ENCODE measurements at places on chromosomes 7 and 10.

DNA sequence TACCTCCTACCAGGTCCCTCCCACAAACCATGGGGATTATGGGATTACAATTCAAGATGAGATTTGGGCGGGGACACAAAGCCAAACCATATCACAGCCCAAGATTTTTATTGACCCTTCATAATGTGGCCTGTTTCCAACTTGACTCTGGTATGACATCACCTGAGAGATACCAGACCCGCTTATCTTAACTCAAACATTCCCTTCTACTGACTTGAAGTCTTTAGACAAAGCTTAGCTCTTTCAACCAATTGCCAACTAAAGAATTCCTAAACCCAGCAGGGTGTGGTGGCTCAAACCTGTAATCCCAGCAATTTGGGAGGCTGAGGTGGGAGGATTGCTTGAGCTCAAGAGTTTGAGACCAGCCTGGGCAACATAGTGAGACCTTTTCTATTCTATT lies 67.9 kb downstream of the CLRN3 start:
- no peak for DNase-seq

DNA sequence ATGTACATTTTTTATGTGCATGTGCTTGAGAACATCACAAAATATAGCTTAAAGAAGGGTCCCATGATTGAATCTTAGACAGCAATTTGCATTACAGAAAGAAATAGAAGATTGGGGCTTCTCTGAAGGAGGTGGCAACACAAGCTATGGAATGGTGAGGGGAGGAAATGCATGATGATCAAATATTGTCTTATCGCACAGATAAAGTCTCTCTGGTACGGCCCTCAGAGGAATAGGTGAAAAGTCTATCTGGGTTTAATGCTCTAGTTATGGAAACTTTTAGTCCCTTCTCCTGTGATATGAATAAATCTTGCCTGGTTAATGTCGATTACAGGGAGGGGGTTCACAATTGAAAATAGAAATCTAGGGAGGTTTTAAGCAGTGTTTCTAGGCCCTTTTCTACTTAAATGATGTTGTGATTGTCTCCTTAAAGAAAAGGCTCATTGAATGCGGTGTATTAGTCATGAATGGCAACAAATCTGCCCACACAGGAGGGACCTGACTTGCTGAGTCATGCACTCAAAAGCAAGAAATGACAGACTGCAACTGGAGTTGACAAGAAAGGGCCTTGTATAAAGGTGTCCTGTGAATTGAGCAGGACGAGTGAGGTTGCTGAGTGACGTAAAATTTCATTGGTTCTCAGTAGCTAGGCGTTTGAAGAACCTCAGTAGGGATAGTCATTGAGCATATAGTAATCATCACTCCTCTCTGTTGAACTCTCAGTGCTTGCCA lies 133.4 kb upstream of the CSTF2T start:
- no peak for DNase-seq

- no peak for DNase-seq
These were observed 318.9 kb downstream of the AHR start for GRCh38 chr7:17617380-17617779.

DNA sequence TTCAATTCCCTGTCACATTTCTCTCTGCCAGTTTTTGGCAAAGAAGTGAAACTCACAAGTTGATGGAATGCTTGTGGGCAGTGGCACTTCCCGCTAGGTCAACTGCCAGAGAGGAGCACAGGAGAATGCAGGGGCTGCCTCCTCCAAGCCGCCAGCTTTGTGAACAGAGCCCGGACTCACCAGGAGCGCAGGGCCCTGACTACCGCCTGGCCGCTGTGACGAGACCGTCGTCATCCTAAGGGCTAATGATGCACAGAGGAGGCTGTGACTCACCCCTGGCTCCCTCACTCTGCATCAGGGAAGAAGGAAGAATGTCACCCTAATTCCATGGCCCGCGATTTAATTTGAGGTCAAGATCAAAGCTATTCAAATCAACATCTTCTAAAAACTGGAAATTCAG lies 123.9 kb downstream of the TAX1BP1 start:
- no peak for DNase-seq

GRCh38 chr7:28988810-28989209 lies 30.7 kb upstream of the TRIL start:
- no peak for DNase-seq

- DNase-seq, result peak; percentile 25
These were observed at the start of gene DKK1 for GRCh38 chr10:52313933-52314821. TSS of gene DKK1 (plus strand) at chr10:52314281. CDS start at chr10:52314435, 154 bp downstream.

- no peak for DNase-seq
These were observed 125.9 kb upstream of the LYZL2 start for GRCh38 chr10:30755441-30755953.

GRCh38 chr7:113054938-113055337 lies 31.7 kb downstream of the GPR85 start:
- DNase-seq, result no peak

GRCh38 chr10:110748970-110749369 lies 104.8 kb downstream of the RBM20 start:
- DNase-seq, result no peak

GRCh38 chr10:63467841-63468240 lies 2.1 kb upstream of the JMJD1C start:
- DNase-seq, result no peak

- no peak for DNase-seq
These were observed 68.6 kb downstream of the CALD1 start for GRCh38 chr7:134847851-134848588.

DNA sequence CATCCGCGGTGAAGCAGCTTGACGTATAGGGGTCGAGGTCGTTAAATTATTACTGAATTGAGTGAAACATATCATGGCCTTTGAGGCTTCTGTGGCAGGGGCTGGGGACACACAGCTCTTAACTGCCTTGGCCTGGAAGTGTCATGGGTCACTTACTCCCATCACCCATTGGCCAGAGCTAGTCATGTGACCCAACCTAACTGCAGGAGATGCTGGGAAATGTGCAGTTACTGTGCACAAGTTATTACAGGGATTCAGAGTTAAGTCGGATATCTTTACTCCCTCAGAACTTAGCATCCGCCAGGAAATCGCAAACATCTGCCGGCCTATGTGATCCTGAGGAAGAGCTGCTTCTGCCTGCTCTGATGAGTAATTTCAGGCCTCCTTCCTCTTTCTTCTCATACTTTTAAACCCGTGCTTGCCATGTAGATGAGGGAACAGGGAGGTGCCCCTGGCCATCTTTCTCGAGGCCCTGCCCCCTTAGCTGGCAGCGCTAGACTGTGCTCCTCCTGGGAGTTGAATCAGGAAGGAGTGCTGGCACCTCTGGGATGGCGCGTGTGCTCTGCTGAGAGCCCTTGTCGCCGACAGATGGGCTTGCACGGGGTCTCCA lies 203.6 kb downstream of the TCF7L2 start:
- no peak for DNase-seq

DNA sequence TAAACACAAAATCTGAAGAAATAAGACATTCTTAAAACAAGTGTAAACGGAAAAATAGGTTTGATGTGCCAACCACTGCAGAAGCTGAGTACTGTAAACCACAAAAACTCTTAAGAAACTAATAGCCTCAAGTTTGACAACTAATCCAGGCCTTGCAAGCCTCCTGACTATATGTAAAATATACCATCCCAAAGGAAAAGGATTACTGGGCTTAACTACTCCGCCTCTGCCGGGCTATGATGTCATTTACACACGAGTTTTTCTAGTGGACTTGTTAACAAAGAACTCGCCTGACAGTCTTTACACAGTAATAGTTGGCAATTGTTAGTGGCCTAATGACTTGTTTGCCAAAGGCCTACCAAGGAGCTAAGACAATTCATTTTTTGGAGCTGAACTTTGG lies 2.1 kb downstream of the KIF5B start:
- DNase-seq, result no peak

GRCh38 chr10:19946791-19947190 lies 130.6 kb downstream of the PLXDC2 start:
- no peak for DNase-seq

DNA sequence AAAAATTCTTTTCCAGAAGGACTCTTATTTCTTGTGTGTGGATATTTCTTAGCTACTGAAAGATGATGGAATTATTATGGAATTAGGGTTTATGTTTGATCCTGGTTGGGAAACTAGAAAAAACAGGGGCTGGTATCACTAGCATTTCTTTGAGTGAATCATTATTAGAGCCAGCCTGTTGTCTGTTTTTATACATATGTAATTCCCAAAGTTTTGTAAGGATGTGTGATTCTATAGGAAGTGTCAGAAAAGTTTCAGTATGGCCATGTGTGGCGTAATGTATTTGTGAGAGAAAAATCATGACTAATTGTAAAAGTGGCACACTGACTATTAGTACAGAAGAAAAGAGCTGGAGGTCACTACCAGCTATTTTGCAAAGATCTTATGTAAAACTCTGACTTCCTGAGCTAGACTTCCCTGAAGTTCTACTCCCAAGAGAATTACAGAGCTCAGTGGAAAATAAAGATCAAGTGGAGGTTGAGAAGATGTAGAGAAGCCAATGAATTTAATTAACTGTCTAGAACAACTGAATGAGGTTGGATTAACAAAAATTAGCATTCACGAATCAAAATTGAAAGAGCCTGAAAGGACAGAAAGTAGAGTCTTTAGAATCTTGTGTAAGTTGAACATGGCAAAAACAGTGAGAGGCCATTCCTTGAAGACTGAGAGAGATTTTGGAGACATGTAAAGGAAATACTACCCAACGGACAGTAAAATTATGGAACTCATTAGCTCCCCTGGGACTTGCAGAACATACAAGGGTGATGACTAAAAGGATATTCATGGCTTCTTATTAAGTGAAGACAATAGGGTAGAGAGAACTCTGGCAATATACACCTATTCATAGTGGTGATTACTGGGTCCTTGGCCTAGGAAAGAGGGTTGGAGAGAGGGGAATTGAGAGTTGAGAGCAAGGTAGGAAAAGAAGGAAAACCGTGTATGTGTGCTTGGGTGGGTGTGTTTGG lies 12.5 kb downstream of the ZNF365 start:
- no peak for DNase-seq

DNA sequence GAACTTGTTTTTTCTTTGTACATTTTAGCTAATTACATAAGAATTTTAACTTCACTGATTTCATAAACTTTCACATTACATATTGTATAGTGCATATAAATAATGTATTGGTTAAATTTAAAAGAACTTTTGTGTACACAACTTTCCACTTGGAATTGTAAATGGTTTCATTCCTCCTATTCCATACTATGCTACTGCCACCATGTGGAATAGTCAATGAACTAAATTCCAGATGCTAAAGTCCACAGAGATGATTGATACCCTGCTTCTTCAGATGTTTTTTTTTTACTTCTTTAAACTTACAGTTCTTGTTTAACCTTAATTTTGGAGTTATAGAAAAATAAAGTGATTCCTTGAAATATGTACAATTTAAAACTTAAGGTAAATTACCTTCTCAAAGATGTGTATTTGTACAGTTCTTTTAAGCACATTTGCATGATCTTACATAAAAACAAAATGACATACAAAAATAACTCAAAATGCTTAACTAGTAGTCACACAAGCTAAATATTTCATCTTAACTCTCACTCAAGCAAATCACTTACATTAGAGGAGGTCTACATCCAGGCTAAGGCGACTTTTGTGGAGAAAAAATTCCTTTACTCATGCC lies 247.6 kb upstream of the HGF start:
- DNase-seq, result no peak

Data from activated naive CD8-positive, alpha-beta T cell treated with anti-CD3 and anti-CD28 coated beads for 36 hours (primary cell).